ENCODE measurements at places on chromosomes 5 and 9. TPM values are rescaled to one million over a fixed set of nuclear protein-coding genes. Genes with fewer than 3 reads are reported as not detected.

The OTP gene
- total RNA-seq, result 0.17 TPM

The GFRA3 gene
- total RNA-seq, result 1.1 TPM

The ZNF483 gene
- 6.5 TPM for total RNA-seq

DNA sequence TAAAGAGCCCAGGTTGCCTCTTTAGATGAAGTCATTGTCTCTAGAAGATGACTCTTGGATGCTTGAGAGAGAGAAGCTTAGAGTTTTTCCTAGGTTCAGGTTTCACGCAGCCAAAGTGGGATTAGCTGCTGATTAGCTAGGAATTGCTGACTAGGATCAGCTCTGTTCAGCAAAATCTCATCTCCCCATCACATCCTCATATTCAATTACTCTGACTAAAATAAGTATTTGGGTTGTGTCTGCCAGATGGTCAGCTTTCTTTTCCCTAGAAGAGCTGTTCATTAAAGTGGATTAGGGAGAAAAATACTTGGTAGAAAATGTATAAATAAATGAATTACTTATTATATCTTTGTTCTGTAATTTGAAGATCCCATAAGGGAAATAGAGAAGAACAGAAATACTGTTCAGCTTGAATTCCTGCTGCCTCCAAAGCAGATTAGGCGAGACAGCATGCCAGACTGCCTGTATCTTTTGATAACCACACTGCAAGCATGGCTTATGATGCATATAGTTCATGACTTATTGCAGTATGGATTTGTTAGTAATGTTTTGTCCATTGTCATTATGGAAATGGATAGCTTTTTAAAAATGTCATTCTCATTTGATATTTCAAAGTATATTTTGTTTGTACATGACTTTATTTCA lies 184.8 kb upstream of the CD180 start:
- no peak overlapping the region for H3K4me3 ChIP-seq
- H3K27ac ChIP-seq, result no peak overlapping the region
- peaks cover 23% of the 10 kb centered on the region for H3K4me1 ChIP-seq
- DNase-seq, result no peak

GRCh38 chr5:115857057-115857479 lies 15.3 kb downstream of the AP3S1 start:
- no peak overlapping the region for H3K27ac ChIP-seq
- DNase-seq, result no peak
- H3K4me3 ChIP-seq, result no peak overlapping the region
- H3K27me3 ChIP-seq, result no peaks in the 10 kb centered on the region
- H3K4me1 ChIP-seq, result peaks cover 2% of the 10 kb centered on the region

DNA sequence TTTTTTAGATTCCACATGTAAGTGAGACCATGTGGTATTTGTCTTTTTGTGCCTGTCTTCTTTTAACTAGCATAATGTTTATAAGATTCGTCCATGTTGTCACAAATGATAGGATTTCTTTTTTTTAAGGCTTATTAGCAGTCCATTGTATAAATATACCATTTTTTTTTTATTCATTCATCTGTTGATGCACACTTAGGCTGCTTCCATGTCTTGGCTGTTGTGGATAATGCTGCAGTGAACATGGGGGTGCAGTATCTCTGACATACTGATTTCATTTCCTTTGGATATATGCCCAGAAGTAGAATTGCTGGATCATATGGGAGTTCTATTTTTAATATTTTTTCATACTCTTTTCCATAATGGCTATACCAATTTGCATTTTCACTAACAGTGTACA lies 48.7 kb downstream of the KIAA1958 start:
- no peak for DNase-seq
- no peaks in the 10 kb centered on the region for H3K27me3 ChIP-seq
- no peak overlapping the region for H3K27ac ChIP-seq
- H3K4me3 ChIP-seq, result no peak overlapping the region
